ENCODE measurements at places on chromosomes 2 and 18.

GRCh38 chr18:31275722-31276463, 42.1 kb upstream of the DSG1 start:
- DNase-seq = no peak

GRCh38 chr18:22813648-22814328, 119.3 kb upstream of the RBBP8 start:
- peak; percentile 61 for DNase-seq

DNA sequence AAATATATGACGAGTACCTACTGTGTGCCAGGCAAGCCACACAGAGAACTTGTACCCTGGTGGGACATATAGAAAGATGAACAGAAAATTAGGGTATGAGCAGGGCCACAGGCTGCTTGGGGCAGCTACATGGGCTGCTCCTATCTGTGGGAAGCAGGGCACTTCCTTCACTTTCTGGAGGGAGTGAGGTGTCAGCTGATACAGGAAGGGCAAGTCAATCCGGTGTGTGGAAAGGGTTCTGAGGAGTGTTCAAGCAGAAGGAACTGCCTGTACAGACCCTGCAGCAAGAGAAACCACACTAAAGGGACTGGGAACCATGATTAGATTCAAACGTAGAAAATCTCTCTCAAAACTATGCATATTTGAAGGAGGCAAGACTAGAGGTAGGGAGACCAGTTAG, 58.6 kb upstream of the BCL11A start:
- no peak for DNase-seq

DNA sequence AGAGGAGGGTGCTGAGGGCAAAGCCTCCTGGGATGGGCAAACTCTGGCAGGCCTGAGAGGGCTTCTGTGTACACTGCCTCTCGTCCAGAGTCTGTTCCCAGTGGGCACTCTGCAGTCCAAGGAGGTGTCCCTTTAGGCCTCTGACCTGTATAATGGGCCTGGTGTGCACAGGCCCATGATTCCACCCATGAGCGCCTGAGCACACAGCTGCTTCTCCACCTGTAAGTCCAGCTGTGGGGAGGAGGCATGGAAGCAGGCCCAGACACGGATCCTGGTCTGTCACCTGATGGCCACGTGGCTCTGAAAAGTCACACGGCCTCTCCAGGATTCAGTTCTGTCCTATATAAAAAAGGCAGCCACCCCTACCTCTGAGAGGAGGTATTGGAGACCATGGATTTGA, 57.0 kb downstream of the PARD6G start:
- no peak for DNase-seq

GRCh38 chr2:43044093-43044681, 182.2 kb downstream of the ZFP36L2 start:
- DNase-seq = no peak

GRCh38 chr18:29711932-29712331, 1330.6 kb downstream of the DSC3 start:
- DNase-seq = no peak

GRCh38 chr18:64017870-64018269, 48.0 kb downstream of the SERPINB8 start:
- peak; percentile 79 for DNase-seq

DNA sequence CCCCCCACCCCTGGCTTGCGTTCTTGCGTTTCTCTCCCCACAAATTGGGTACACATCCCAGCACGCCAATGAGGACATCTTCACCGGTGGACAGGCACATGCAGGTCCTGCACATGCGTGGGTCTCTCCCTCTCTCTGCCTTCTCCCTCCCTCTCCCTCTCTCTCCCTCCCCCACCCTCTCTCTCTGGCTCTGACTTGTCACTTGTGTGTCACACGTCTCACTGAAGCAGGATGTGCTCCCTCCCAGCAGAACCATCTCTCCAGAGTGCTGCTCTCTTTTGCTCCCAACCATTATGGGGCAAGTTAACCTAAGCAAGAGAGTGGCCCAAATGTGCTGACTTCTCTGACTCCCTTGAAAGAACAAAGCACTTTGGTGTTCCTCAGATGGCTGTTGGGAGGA, 120.8 kb upstream of the CAB39 start:
- DNase-seq = no peak

GRCh38 chr2:86124683-86125082, 18.6 kb downstream of the PTCD3 start:
- DNase-seq = no peak

GRCh38 chr2:208189810-208190503, at the start of gene C2orf80:
Gene C2orf80 (minus strand): TSS chr2:208190030. CDS start chr2:208186986, 3,044 bp downstream.
- DNase-seq = peak; percentile 60

DNA sequence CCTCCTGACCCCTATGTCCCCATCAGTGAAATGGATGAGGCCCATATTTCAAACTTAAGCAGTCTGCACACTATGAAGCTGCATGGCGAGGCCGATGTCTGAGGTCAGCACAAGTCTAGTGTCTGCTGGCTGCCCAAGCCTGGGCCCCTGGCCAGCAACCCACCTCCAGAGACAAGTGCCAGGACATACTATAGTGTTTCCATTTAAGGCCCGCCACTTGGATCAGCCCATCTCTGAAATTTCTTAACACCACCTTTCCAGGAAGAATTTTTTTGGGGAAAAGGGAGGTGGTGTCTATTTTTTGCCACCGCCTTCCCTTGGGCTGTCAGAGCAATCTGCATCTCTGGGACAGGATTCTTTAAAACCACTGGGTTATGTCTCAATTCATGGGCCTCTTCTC, 1.8 kb downstream of the ACVR1 start:
- DNase-seq = no peak

- no peak for DNase-seq
Observed at GRCh38 chr2:177131858-177132257, 80.7 kb upstream of the HNRNPA3 start.

DNA sequence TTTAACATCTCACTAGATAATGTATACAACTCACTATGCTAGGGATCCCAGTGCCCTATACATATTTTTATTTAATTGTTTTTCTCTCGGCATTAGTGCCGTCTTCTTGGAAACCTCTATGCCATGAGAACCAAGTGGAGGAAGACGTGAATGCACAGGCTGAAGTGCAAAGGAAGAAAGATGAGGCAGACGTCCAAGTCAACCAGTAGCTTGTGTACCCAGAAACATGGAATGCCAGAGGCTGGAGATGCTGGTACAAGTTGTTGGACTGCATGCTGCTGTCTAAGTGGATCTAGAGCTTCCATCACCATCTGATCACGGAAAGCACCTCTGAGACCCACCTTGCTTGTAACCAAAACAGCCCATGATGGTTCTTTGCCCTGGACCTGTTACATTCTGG, 12.5 kb upstream of the GEMIN6 start:
- DNase-seq = no peak

GRCh38 chr2:47321411-47322031, 81.4 kb upstream of the MSH2 start:
- no peak for DNase-seq

DNA sequence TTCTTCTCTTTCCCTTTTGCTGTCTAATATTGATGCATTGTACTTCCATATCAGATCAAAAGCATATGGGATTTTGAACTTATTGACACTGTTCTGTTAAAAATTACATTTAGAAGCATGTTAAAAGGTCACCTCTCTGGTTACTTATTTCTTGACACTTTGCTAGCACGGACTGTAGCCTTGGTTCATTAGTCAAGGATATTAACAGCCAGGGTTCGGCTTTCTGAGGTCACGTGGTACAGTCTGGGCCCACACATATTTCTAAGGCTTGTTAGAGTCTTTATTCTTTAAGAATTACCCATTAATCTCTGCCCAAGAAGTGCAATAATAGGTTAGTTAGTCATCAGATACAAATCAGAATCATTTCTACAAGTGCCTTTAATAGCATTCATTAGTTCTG, 1035.8 kb upstream of the FANCL start:
- DNase-seq = no peak

DNA sequence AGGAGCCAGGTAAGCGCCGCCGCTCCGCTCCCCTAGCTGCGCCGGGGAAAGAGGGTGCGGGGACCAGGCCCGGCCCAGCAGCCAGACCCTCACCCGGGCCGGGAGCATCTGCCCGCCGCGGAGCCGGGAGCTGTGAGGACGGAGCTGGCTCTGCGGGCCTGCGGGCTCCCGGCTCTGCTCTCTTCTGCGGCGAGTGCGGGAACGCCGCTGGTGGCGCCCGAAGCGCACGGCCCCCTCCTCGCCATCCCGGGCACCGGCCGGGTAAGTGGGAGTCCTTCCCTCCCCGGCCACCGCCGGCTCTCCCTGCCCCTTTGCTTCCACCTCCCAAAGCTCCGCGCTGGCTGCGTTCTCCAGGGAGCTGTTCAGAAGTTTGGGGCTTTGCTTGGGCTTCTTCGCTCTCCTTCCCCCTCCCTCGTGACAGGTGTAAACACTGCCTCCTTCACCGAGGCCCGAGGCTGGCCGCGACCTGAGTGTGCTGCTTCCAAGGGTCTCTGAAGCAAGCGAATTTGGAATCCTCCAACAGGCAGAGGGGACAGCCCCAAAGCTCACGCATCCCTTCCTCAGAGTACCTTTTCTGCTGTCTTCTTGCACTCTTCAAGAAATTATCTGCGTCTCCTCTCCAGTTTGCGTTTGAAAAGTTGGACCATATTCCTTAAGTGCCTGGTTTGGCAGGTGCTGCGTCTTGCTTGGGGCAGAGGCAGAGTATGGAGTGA, 632 bp downstream of the AFTPH start:
- DNase-seq = no peak

All from eye (tissue), 1 donor.